ENCODE measurements at places on chromosomes 11 and 22. TPM values are rescaled to one million over a fixed set of nuclear protein-coding genes. Genes with fewer than 3 reads are reported as not detected.

Gene CTSC
- 219 TPM for total RNA-seq

Gene CASP5
- total RNA-seq: not detected

Gene POU2AF2
- total RNA-seq: not detected

Gene TCN1
- total RNA-seq: 1.3 TPM

Gene KDM4D
- total RNA-seq: 1.8 TPM

Gene BIRC2
- total RNA-seq: 58.3 TPM

Gene DDIAS
- total RNA-seq: 7.1 TPM

Gene TM7SF2
- 52.5 TPM for total RNA-seq

Gene CRYBB2
- total RNA-seq: not detected

Gene CCDC116
- total RNA-seq: 0.29 TPM

Gene DEPDC7
- 2.2 TPM for total RNA-seq

Gene OR52I1
- total RNA-seq: not detected

Gene PANX2
- total RNA-seq: 0.07 TPM
